ENCODE measurements at places on chromosomes 16 and 17.

DNA sequence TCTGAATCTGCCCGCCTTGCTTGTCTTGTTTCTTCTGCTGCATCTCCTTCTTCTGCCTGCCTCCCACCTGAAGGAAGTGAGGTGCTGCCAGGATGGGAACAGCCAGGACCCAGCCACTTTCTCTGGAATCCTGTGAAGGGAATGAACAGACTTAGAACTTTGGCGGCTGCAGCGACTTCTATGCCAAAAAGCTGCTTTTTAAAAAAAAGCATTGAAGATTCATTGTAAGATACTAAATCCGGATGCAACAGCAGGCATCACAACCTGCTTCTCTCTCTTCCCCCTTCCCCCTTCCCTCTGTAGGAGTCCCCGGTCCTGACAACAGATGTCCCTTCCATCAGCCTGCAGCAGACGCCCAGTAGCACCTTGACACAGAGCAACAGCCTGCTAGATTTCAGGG lies 176.3 kb downstream of the HS3ST4 start:
- DNase-seq, result no peak

- no peak for DNase-seq
Observed at GRCh38 chr16:5615868-5616642, 518.5 kb upstream of the EEF2KMT start.

DNA sequence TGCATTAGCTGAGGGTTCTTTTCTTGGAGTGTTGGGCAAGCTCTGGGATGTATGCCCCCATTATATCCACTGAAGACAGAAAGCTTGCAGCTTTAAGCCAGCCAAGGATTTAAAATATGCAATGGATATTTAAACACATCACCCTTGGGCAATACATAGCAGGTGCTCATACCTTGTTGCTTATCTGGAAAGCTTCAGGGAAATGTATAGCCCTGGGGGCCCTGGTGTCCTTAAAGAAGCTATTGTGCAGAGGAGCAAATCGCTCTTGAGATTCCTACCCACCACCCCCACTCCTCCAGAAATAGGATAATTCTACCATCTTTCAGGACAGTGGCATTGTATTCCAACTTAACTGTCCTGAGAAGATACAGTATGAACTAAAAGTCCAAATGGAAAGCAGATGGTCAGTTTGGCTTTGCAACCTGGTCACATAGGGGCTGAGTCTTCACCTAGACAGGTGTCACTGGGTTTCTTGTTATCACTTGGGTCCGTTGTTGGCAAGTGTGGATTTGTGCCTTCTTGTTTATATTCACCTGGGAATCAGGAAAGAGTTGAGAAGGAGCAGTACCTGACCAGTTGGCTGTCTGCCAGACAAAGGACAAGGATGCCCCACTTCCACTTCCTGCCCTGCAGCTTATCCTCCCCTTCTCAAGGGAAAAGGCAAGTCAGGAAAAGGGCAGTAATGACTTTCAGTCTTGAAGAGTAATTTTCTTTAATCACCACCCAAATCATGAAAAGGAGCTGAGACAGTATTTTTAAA lies 3.4 kb downstream of the ANKRD40CL start:
- DNase-seq, result no peak

DNA sequence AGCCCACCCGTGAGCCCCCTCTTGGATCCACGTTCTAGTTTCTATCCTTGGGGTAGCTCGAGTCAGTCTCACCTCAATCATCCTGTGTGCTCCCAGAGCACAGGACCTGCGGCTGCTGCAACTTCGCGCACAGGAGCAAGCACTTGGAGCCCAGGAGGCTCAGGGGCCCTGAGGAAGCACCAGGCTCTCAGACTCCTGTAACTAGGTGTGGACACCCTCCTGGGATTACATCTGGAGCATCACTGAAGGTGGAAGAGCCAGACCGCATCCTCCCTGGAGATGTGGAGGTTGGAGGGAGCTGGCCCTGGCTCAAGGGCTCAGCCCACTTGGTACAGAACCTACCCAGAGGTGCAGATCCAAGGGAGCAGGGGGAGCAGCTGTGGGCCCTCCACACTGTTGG lies 2.7 kb downstream of the HBQ1 start:
- no peak for DNase-seq

DNA sequence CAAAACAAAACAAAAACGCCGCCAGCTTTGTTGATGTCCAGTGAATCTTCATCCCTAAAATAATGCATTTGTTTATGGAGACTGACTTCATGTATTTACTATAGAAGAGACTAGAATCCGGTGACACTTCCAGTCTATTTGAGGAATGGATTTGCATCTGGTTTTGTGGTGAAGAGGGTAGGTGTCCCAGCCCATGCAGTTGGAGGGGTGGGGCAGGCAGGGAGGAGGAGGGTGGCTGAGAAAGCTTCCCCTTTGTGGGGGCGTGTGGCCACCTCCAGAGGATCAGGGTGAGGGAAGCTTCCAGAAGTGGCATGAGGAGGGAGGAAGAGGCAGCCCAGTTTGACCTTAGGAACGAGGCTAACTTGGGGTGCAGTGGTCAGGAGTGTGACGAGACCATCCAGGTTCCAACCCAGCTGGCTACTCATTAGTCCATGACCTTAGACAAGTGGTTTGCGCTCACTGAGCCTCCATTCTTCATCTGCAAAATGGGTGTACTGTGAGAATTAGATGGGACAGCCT lies 69.5 kb downstream of the CMIP start:
- no peak for DNase-seq

DNA sequence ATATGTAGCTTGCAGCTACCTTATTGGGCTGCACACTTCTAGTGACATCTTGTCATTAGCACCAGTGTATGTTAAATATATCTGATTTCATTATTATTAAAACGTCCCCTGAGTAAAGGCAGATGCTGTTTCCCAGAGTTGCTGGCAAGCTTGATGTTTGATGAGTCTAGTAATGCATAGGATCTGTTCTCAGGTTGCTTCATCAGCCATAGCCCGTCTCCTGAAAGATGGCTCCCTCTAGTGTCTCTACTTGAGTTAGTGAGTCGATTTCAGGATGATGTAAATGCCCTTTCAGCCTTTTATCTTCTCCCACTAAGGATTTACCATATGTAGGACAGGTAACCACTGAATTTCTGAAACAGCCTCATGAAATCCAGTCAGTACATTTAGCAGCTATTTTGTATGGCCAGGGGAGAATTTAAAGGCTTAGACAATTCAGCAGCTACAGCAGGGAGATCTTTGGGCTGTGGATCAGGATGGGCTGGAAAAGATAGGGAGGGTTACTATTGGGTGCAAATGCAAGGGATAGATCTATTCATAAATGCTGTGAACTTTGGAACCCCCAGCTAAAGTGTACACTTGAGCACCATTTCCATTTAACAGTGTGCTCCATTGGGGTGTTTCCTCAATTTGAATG lies 376.3 kb downstream of the CNTNAP4 start:
- no peak for DNase-seq

DNA sequence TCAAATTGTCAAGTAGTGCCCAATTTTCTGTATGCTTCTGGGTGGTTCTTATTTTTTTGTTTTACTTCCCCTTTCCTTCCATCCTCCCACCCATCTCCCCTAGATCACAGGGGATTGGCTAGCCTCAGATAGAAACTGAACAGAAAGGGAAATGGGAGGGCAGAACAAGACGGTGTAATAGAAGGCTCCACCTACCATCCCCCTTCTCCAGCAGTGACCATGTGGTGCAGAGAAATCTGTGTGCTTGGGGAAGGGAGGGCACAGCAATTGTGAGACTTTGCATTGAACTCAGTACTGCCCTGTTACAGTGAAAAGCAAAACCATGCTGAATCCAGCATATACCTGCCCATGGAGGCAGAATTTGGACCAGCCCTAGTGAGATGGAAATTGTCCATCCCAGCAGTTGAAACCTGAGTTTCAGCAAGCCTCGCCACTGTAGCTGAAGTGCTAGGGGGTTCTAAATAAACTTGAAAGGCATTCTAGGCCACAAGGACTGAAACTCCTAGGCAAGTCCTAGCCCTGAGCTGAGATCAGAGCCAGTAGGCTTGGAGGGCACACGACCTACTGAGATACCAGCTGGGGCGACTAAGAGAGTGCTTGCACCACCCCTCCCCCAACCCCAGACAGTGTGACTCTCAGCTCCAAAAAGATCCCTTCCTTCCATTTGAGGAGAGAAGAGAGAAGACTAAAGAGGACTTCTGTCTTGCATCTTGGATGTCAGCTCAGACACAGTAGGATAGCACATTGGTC lies 5.2 kb downstream of the SLFN11 start:
- DNase-seq, result no peak

DNA sequence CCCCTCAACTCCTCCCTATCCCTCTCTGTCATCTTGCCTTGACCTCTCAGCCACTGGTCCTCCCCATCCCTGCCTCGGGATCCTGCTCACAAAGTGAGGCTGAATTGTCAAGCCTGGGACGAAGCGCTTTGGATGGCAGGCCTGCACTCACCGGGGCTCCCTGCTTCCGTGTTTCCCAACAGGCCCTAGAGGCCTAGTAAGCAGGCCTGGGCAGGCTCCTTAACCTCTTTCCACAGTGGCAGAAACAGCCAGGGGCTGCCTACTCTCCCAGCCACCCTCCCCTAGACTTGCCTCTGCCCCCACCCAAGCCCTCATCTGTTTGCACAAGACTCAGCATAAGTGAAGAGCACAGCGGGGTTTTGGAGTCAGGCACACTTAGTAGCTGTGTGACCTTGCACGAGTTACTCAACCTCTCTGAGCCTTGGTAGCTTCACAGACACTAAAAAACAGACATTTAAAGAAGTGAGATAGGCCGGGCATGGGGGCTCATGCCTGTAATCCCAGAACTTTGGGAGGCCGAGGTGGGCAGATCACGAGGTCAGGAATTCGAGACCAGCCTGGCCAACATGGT lies 5.0 kb upstream of the FADS6 start:
- DNase-seq, result no peak

GRCh38 chr16:29809031-29809747 lies 2.8 kb upstream of the PRRT2 start:
- DNase-seq, result no peak

DNA sequence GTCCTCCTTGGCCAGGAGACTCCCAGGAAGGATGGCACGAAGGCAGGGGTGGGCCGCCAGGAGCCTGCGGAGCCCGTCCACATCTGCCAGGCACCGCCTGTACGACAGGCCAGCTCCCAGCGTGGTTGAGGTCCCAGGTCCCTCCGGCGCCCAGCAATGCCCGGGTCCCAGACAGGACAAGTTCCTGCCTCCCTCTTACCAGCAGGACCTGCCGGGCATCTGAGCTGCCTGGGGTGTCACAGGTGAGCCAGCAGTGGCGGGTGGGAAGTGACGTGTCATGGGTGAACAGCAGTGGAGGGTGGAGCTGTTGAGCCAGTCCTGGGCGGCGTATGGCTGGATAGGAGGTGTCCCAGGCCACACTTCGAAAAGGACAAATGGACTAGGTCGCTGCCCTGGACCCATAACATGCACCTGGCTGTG lies 15.7 kb upstream of the BAHCC1 start:
- DNase-seq, result no peak

- no peak for DNase-seq
Observed at GRCh38 chr17:51152766-51153209, 571 bp upstream of the NME1 start.

GRCh38 chr16:87447323-87447722 lies 45.5 kb downstream of the ZCCHC14 start:
- DNase-seq, result no peak

DNA sequence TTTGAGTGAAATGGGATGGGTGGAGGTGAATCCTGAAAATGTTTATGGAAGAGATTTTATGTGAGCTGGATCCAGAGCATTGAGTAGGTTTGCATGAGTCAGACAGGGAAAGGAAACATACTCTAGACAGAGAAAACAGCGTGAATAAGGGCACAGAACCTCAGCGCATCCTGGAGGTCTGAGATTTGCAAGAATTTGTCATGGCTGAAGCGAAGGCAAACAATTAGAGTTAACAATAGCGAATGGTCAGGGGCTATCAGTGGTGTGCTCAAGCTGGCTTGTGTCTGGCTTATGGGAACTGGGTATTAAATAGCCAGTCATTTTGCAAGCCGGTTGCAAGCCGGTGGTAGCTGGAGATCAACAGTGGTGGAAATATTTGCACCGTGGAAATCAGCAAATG lies 36.4 kb downstream of the MAP2K6 start:
- no peak for DNase-seq

DNA sequence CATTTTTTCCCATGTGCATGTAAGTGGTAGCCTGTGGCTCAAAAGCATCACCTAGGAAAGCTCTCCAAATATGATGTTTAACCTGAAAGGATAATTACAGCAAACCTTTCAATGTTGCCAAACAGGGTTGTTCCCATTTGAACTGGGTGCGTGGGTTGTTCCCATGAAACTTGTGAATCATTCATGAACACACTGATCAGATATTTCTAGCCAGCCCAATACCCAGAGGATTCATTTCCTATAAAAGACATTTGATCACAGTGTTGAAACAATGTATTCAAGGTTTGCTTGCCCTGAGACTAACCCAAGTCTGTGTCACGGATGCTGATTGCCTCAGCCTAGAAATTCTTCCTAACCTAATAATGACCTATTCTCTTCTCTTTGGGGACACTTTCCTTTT lies 12.9 kb downstream of the KRT39 start:
- no peak for DNase-seq

DNA sequence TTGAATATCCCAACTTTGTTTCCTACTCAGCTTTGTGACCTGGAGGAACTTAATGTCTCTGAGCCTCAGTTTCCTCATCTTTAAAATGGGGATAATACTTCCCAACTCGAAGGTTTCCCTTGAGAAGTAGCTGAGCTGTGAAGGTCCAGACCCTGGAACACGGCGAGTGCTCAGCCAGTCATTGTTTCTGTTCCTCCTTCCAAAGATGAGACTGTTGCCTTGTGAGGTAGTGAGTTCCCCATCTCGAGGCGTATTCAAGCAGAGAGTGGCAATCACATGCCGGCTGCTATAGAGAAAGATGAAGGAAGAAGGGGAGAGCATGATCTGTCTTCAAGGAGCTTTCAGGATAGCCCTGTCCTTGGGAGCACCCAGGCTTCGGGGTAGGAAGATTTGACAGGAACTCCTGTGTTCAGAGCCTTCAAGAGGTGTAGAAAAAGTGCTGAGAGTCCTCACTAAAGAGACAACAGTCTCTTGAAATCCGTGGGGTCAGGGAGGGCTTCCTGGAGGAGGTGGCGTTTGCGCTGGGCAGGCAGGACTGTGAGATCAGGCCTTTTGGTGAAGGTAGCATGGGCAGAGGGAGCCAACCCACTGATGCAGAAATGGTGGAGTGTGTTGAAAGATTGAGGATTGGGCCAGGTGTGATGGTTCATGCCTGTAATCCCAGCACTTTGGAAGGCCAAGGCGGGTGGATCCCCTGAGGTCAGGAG lies 27.2 kb downstream of the SPNS2 start:
- no peak for DNase-seq

DNA sequence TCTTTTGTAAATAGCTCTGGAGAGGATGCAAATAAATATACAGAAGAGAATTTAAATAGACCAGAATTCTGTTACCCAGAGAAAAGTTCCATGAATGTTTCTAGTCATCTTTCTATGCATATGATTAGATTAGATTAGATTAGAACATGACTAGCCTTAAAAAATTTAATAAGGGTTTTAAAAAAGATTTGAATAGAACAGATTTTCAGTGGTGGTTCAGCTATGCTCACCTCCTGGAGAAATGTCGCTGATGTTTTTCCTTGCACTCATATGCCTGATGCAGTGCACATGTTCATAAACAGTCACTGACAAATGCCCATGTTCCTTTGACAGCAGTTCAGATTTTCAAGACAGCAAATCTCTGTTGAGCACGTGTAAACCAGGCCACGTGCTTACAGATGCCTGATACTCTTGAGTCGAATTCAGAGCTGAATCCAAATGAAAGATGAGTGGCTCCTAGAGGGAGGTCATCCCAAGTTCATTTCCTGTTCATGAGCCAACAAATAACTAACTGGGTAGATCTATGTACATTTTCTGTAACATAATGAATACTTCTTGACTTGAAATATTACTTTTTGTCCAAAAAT lies 19.9 kb upstream of the RAB11FIP4 start:
- DNase-seq, result no peak

- DNase-seq, result no peak
Observed at GRCh38 chr16:15521390-15521757, 87.0 kb downstream of the BMERB1 start.

- DNase-seq, result no peak
Observed at GRCh38 chr17:15946611-15947120, 1.7 kb downstream of the ADORA2B start.

Data from thoracic aorta (tissue), 2 donors.